ENCODE measurements at places on chromosomes 4 and X.

- DNase-seq: no peak
These were observed 99.2 kb upstream of the TENM3 start for GRCh38 chr4:182143822-182144625.

- no peak for DNase-seq
These were observed 25.5 kb downstream of the CHST7 start for GRCh38 chrX:46599051-46599560.

DNA sequence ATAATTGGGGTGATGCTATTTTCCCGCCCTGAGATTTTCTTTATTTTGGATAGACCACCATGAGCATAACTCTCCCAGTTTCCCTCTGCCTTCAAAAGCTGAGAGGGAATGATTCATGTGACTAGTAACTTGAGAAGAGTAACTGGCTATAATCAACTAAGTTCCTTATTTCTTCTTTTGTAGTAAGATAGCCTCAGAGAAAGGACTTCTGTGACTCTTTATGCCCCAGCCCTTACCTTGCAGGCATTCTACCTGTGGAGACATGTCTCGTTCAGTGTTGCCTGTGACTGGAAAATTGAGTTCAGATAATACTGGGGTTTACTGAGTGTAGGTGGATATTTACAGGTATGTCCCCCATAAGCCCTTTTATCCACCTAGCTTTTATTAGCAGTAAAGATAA lies 715.4 kb upstream of the HS3ST1 start:
- DNase-seq: no peak

DNA sequence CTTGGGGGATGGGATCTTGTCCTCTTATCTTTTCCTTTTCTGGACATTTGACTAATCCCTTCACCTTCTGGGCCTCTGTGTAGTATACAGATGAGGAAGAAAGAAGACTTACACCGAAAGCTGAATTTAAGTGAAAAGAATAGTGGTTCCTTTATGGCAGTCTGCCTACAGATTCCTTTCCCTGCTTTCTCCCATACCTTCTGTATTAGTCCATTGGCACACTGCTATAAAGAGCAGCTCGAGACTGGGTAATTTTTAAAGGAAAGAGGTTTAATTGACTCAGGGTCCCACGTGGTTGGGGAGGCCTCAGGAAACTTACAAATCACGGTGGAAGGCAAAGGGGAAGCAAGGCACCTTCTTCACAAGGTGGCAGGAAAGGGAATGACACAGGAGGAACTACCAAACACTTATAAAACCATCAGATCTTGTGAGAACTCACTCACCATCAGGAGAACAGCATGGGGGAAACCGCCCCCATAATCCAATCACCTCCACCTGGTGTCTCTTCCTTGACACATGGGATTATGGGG lies 34.0 kb upstream of the CD38 start:
- no peak for DNase-seq

DNA sequence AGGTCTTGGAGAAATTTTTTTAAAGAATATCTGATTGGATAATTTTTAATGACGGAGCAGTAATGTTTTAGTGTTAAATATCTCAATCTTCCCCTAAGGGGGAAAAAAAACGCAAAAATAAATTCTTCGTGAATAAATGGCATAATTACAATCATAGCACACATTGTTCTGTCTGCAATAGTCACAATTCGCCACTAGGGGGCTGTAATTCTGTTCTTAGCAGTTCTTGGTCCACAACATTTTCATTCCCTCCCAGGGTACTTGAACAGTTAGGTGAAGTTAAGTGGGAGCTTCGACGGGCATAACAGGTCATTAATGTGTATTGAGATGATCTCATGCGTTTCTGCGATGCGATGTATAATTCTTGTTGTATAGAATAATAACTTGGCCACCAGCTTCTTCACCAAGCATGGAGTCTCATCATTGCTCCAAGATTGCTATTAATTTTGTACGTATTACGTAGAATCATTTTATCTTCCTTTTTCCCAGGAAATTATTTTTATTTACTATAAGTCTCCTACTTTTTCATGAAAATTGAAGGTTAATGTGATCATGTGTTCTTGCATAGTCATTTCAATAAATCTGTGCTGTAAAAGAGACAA lies 27.2 kb downstream of the HTR2C start:
- DNase-seq: no peak
